ENCODE measurements at places on chromosomes 6 and 20.

DNA sequence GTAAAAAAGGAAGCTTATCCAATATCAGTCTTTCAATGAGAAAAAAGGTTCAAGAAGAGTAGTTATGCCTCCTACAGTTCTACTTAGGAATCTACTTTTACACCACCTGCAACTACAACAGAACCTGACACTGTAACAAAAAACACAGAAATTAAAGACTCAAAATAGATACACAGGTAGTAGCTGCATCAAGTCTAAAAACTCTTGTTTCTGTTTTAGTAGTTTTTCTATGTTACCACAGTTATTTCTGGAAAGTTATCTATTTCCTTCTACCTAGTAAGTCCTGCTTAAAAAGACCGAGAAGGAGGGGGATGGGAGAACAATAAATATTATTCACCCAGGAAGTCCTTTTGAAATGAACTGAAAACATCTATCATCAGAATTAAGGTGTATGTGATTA is 52.5 kb downstream of the ATG5 start:
- no peak for DNase-seq

DNA sequence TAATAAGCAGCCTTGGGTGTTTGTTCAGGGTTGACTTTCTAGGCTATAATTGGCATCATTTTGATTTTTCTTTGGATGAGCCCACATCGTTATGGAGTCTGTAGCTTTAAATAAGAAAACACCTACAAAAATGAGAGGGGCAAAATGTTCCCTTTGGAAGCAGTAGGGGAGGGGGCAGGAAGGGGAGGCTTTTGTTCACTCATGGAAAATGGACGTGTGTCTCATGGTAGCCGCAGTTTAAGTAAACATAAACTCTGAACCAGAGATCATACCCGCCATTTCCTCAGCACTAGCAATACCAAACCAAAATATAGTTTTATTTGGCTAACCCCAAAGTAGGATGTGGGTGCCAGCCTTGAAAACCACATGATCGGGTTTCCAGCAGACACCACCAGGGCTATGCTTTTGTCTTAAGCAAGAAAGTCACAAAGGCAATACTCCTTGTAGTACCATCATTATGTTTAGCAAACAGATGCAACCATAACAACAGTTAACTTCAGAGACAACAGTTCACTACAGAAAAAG is 572.5 kb upstream of the JAG1 start:
- no peak for DNase-seq

GRCh38 chr20:38962928-38963401 is 821 bp downstream of the DHX35 start:
- no peak for DNase-seq

- DNase-seq = no peak
Measured at GRCh38 chr6:12749531-12750379, 33.2 kb downstream of the PHACTR1 start.

Measured in activated CD4-positive, CD25-positive, alpha-beta regulatory T cell (primary cell).